ENCODE measurements at places on chromosomes 5 and 9.

DNA sequence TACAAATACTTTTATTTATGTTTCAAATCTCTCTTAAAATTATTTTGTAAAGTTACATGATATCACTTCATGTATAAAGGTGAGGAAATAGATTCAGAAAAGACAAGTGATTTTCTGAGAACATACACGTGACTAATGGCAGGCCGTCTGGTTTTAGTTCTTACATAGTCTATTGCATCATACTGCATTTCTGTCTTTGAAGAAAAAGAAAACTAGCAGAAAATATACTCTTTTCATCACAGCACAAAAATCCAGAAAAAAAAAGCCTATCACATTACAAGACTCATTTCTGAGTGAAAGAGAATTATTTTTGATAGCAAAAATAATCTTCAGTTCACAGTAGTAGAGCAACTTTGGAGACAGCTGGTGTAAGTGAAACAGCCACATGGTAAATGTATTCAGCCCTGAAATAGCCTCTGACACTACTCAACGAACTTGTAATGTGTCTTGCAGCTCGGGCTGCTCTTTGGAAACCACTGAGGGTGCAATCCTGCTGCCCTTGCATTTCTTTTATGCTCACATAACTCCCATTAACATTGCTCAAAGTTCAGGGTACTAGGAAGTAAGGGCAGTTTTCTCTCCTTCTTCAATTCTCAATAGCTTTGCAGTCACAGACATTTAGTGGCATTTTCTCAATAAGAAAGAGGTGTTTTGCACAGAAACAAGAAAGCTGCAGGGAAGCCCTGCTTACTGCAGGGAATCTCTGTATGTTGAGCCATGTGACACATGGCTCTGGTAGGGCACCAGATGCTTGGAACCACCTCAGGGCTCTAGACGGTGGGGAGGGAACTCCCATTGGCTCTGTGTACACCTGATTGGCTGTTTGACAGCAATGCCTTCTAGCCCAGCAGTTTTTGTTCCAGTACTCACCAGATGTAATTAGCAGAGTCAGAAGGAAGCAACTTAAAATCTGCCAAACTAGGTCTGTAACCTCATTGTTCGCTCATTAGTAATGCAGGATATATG, 845.3 kb upstream of the PTPRD start:
- peak; percentile 35 for DNase-seq

- no peak for DNase-seq
These were observed 350.2 kb downstream of the DTWD2 start for GRCh38 chr5:118637947-118638670.

- no peak for DNase-seq
These were observed 29.0 kb upstream of the ANXA6 start for GRCh38 chr5:151186538-151186937.

- no peak for DNase-seq
These were observed 46.1 kb upstream of the ANKH start for GRCh38 chr5:14917719-14918118.

GRCh38 chr5:71778678-71779276, 59.7 kb downstream of the CARTPT start:
- no peak for DNase-seq

DNA sequence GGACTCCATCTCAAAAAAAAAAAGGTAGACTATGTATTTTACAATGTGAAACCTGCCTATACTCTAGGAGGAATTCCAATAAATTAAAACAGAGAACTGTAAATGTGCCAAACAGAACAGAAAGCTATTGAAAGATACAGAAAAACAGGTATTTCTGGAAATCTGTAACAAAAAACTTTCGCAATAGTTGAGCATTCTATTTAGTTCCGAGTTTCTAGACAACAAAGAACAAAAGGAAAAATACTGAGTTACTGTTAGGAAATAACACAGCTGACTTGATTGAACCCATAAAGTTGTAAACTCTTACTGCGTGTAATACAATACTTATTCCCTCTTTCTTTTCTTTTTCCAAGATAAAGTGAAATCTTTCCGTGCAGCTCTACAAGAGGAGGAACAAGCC, 18.6 kb downstream of the DIMT1 start:
- DNase-seq, result no peak

- no peak for DNase-seq
These were observed 995.4 kb upstream of the ACO1 start for GRCh38 chr9:31389075-31389474.

GRCh38 chr5:123421773-123422172, 1.4 kb downstream of the CEP120 start:
- no peak for DNase-seq

GRCh38 chr5:113985505-113985904, 376.4 kb upstream of the KCNN2 start:
- no peak for DNase-seq

Measured in SK-N-MC (cell line).